ENCODE measurements at places on chromosomes 1 and 21.

- no peak overlapping the region for H3K27ac ChIP-seq
- no peak for DNase-seq
- H3K36me3 ChIP-seq = no peaks in the 10 kb centered on the region
- no peak overlapping the region for H3K4me3 ChIP-seq
- no peaks in the 10 kb centered on the region for H3K27me3 ChIP-seq
- H3K4me1 ChIP-seq = no peaks in the 10 kb centered on the region
Observed at GRCh38 chr1:118124064-118124463, 61.0 kb downstream of the SPAG17 start.

GRCh38 chr1:83998498-83999315, at the start of gene TTLL7:
TTLL7 (minus strand) TSS chr1:83999132; CDS start chr1:83952211, 46,921 bp downstream.
- peak; percentile 77 for DNase-seq
- H3K4me3 ChIP-seq = peak within 1 kb of the TSS; percentile 72
- no peak within 1 kb of the TSS for H3K27ac ChIP-seq

GRCh38 chr1:63328781-63329180, 6.4 kb downstream of the FOXD3 start:
- H3K36me3 ChIP-seq = no peaks in the 10 kb centered on the region
- H3K27me3 ChIP-seq = peaks cover 75% of the 10 kb centered on the region

DNA sequence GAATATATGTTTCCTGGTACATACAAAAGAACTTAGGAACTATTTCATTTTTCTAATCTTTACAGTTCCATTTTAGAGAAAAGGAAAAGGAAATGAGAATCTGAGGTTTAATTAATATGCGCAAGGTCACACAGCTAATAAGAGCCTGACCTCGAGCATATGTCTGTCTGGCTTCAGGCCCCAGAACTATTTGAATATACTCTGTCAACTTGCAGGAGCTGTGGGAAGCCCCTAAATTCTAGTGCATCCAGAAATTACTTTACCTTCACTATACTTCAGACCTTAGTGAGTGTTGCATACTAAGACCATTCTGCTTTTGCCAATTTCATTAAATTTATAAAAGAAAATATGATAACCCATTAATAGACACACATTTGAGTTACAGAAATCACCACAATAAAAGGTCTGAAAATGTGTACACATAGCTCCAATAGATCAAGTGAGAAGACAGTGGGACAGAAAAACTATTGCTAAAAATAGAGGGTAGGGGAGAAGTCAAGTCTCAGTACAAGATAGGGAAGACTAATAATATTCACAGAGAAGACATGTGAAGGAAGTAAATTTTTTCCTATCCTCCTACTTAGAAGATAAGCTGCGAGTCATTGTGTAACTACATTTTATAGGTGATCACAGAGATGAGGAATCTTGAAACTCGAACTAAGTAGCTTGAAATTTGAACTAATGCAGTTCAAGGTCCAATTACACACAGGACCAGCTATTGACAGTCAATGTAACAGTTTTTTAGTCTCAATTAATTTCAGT, 3.8 kb downstream of the RGS13 start:
- H3K36me3 ChIP-seq = no peaks in the 10 kb centered on the region
- peaks cover 14% of the 10 kb centered on the region for H3K27me3 ChIP-seq
- H3K4me3 ChIP-seq = no peak overlapping the region

DNA sequence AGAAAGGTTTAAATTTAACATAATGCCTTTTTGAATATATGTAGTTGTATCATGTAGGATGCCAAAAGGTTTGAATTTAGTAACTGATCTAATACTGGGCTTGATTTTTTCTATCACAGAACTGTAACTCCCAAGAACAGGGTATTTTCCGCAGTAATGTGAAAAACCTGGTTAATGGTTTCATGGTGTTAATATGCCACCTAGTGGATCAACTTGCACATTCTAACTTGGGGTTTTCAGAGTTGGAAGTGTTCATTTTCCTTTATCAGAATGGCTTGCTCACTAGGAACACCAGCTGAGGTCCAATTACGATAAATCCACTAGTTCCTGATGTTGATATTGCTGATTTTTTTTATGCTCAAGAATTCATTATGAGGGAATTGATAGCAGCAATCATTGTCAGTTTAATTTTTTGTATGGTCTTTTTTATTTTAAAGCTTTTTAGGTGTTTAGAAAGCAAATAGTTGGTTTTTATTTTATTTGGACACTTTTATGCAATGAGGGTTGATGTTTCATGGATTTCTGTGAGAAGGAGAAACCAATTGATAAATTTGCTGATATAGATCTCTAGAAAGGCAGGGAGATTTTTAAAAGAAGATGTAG, 157.2 kb downstream of the PLA2G4A start:
- peak; percentile 50 for DNase-seq
- no peak overlapping the region for H3K4me3 ChIP-seq
- H3K27me3 ChIP-seq = no peaks in the 10 kb centered on the region
- H3K36me3 ChIP-seq = no peaks in the 10 kb centered on the region
- no peaks in the 10 kb centered on the region for H3K4me1 ChIP-seq

DNA sequence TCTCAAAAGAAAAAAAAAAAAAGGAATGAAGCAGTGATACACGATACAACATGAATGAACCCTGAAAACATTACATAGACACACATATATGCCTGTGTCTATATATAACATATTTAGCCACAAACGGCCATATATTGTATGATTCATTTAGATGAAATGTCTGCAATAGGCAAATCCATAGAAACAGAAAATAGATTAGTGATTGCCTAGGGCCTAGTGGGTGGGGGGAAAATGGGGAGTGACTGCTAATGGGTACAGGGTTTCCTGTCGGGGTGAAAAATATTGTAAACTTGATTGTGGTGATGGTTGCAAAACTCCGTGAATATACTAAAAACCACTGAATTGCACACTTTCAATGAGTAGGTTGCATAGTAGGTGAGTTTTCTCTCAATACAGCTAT, 6.0 kb upstream of the H6PD start:
- H3K27me3 ChIP-seq = peaks cover 14% of the 10 kb centered on the region
- H3K27ac ChIP-seq = no peak overlapping the region
- no peaks in the 10 kb centered on the region for H3K4me1 ChIP-seq
- no peak for DNase-seq
- H3K4me3 ChIP-seq = no peak overlapping the region
- no peaks in the 10 kb centered on the region for H3K36me3 ChIP-seq
